ENCODE measurements at places on chromosomes 3 and 15. TPM values are rescaled to one million over a fixed set of nuclear protein-coding genes. Genes with fewer than 3 reads are reported as not detected.

GRCh38 chr3:71974786-71975185, 189.8 kb upstream of the PROK2 start:
- H3K36me3 ChIP-seq: no peaks in the 10 kb centered on the region
- H3K4me1 ChIP-seq: no peaks in the 10 kb centered on the region
- DNase-seq: no peak
- no peak overlapping the region for H3K27ac ChIP-seq
- H3K4me3 ChIP-seq: no peak overlapping the region
- H3K27me3 ChIP-seq: no peaks in the 10 kb centered on the region

GRCh38 chr15:73048624-73049295, 3.5 kb upstream of the NEO1 start:
- no peaks in the 10 kb centered on the region for H3K27me3 ChIP-seq
- H3K36me3 ChIP-seq: no peaks in the 10 kb centered on the region
- no peaks in the 10 kb centered on the region for H3K4me1 ChIP-seq
- no peak overlapping the region for H3K27ac ChIP-seq

DNA sequence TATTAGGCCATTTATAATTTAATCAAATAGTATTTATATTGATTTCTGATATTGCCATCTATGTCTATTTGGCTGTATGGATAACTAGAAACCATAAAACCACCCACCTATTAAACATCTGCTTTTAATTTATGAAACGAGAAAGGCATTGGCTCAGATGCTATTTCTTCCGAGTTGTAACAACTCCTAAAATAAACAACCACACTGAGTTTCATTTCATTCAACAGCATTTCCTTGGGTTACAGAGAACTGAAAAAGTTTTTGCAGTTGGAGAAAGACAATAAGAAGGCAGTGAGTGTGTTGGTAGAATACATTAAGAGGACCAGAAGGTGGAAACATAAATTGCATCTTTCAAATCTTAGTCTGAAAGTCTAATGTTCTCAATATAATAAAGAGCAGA, 79.1 kb downstream of the AQR start:
- no peaks in the 10 kb centered on the region for H3K36me3 ChIP-seq
- no peak overlapping the region for H3K4me3 ChIP-seq

- H3K4me1 ChIP-seq: peaks cover 22% of the 10 kb centered on the region
- H3K27me3 ChIP-seq: no peaks in the 10 kb centered on the region
- no peak for DNase-seq
- H3K27ac ChIP-seq: no peak overlapping the region
- H3K36me3 ChIP-seq: no peaks in the 10 kb centered on the region
Measured at GRCh38 chr15:90188914-90189748, 12.0 kb upstream of the SEMA4B start.

DNA sequence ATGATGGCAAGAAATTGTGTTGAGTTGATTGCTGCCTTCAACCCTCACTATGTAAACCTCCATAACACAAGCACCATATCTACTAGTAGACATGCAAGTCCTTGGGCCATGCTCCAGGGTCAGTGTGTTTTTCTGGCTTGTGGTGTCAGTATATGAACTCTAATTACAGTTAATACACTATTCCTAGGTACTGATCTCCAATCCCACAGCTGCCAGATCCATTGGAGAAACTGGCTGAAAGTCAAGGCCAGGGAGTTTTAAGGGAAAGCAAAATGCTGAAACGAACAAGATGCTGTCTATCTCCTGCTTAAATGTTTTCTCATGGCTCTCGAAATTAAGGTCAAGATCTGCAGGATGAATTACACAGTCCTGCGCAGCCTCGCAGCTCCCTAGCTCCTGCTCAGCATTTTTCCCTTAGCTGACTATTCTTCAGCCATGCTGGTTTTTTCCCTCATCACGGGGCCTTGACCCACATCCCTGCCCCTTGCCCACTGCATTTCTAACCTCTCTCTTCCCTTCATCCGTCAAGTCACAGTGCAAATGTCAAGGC, 425.0 kb upstream of the ADAMTS9 start:
- H3K36me3 ChIP-seq: no peaks in the 10 kb centered on the region
- no peak overlapping the region for H3K4me3 ChIP-seq
- H3K27me3 ChIP-seq: no peaks in the 10 kb centered on the region
- DNase-seq: peak; percentile 55
- H3K4me1 ChIP-seq: peaks cover 12% of the 10 kb centered on the region

DNA sequence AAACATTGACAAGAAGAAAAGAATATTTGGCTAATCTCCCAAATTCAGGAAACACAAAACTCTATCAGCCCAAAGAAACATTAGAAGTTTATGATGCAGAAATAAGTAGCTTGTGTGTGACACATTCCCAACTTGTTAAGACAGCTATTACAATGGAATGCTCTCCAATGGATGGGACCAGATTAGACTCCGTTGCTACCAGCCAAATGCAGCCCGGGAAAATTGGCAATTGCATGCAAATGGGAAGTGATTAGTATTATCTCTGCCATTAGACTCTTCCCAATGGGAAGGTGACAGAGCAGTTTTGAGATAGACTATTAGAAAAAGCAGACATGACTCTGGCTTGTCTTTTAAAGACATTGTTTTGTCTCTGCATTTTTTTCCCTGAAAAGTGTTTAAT, 37.4 kb upstream of the KCNMB2 start:
- H3K4me3 ChIP-seq: no peak overlapping the region
- H3K4me1 ChIP-seq: no peaks in the 10 kb centered on the region
- no peaks in the 10 kb centered on the region for H3K36me3 ChIP-seq

DNA sequence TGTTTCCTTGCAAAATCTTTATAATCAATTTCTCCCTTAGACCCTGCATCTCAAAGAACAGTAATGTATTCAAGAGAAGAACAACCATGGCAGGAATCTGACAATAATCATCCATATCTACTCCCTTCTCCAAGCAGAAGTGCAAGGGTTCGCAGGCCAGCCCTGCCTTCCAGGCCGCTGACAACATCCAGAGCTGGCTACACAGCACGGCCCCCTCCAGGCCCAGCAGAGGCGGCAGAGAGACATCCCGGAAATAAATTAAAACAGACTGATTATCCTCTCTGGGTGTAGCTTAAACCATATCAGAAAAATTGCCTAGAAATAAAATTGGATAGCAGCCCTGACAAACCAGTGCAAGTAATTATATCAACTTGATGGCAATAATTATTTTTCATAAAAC, 223.3 kb downstream of the FAM43A start:
- H3K27ac ChIP-seq: no peak overlapping the region
- no peaks in the 10 kb centered on the region for H3K4me1 ChIP-seq
- DNase-seq: no peak
- H3K4me3 ChIP-seq: no peak overlapping the region

GRCh38 chr3:177731644-177732268, 534.5 kb upstream of the TBL1XR1 start:
- no peak for DNase-seq
- no peak overlapping the region for H3K27ac ChIP-seq
- H3K4me3 ChIP-seq: no peak overlapping the region
- H3K36me3 ChIP-seq: no peaks in the 10 kb centered on the region

GRCh38 chr3:87120881-87121280, 106.2 kb upstream of the CHMP2B start:
- H3K27ac ChIP-seq: no peak overlapping the region
- H3K27me3 ChIP-seq: no peaks in the 10 kb centered on the region
- no peak for DNase-seq
- no peak overlapping the region for H3K4me3 ChIP-seq
- H3K4me1 ChIP-seq: no peaks in the 10 kb centered on the region
- no peaks in the 10 kb centered on the region for H3K36me3 ChIP-seq

DNA sequence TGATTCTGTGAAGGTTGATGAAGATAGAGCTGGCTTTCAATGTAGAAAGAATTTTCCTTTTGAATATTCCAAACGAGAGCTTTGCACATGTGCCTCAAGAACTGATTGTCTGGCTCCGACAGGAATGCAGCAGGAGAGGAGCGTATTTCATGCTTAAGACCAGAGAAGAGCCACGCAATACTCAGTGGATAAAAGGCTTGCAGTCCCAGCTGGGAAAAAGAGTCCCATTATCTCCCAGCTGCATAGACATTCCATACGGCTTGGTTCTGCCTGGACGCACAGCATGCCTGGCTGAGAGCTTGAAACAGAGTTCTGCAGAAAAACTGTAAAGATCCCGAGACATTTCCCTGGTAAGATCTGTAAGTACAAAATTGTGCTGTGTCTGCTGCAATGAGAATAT, at the start of gene CNTN6:
Gene CNTN6 (plus strand): TSS at position 254 of the 400 bp plus-strand sequence. CDS start 54,985 bp downstream, outside the sequence.
- H3K27ac ChIP-seq: no peak within 1 kb of the TSS
- no peak within 1 kb of the TSS for H3K4me3 ChIP-seq
- no peak for DNase-seq
- H3K4me1 ChIP-seq: no peaks in the 10 kb centered on the region
- no peaks in the 10 kb centered on the region for H3K36me3 ChIP-seq

DNA sequence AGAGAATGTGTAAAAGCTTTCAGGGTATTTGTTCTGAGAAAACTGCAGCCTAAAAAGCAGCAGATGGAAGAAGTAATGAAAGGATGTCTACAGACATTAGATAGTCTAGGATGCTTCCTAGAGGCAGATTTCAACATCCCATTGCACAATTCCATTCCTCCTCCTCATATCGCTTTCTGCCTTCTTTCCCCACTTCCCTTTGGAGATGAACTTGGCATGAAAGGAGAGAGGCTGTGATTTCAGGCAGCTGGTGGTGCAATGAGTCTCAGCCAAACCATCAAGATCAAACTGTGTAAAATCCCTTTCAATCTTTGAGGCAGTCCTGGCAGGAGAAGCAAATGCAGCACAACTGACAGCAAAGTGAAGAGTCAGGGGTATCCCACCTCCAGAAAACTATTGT, 438.7 kb upstream of the KCNMB2 start:
- no peaks in the 10 kb centered on the region for H3K36me3 ChIP-seq
- H3K4me3 ChIP-seq: no peak overlapping the region
- peaks cover 2% of the 10 kb centered on the region for H3K27me3 ChIP-seq
- no peak overlapping the region for H3K27ac ChIP-seq
- no peaks in the 10 kb centered on the region for H3K4me1 ChIP-seq

The CD276 gene
- 31.8 TPM for total RNA-seq

The C2CD4A gene
- not detected for total RNA-seq

The NGLY1 gene
- total RNA-seq: 30.4 TPM

The FAM3D gene
- total RNA-seq: not detected

The NOX5 gene
- 1.5 TPM for total RNA-seq

The PLAAT1 gene
- 0.54 TPM for total RNA-seq

Data from ovary (tissue), 10 donors.